ENCODE measurements at places on chromosomes 1 and 21.

DNA sequence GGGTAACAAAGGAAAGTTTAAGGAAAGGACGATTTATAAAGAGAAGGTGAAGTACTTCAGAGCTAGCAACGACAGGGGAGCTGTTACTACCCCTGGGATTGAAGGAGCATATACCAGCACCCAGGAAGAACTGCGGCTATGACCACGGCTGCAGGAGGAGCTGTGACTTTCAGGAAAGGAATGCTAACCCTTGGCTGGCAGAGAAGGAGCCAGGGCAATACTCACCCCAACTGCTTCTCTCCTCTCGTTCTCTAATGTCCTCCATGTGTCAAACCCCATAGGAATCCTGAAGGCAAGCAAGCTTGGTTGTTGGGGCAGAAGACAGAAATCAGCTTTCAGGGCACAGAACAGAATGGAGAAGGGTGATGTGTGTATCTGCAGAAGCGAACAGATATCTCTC is 120.5 kb downstream of the TMEM53 start:
- DNase-seq: no peak

DNA sequence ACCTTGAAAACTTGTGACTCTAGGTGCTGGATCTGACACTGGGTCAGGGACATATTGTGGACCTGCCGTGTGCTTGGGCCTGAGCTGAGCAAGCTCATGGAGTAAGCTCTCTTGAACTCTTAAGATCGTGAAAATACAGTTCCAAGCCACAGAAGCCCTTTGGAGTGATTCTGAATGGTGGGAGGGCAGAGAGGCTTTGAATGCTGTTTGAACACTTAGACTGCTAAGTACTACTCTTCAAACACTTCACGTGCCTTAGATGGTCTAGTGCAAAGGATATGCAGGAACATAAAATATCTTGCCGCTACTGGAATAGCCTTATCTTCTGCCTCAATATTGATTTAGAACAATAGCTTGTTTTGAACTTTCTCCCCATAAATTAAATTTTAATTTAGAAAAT is 21.6 kb downstream of the ROR1 start:
- DNase-seq: no peak

GRCh38 chr1:2971101-2971501 is 50.2 kb upstream of the ACTRT2 start:
- no peak for DNase-seq

- no peak for DNase-seq
Observed at GRCh38 chr1:27554759-27555699, 48.9 kb downstream of the AHDC1 start.

DNA sequence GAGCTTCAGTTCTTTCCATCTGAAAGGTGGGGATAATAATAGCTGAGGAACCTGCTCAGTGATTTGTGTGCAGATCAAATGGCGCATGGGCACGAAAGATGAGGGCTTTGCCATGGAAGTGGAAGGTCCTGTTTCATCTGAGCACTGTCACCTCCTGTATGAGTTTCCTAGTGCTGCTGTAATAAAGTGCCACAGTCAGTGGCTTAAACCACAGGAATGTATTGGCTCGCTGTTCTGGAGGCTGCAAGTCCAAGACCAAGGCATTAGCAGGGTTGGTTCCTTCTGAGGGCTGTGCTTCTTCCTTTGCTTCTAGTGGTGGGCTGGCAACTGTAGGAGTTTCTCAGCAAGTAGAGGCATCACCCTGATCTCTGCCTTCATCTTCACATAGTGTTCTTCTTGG is 51.1 kb upstream of the RBM15 start:
- no peak for DNase-seq

DNA sequence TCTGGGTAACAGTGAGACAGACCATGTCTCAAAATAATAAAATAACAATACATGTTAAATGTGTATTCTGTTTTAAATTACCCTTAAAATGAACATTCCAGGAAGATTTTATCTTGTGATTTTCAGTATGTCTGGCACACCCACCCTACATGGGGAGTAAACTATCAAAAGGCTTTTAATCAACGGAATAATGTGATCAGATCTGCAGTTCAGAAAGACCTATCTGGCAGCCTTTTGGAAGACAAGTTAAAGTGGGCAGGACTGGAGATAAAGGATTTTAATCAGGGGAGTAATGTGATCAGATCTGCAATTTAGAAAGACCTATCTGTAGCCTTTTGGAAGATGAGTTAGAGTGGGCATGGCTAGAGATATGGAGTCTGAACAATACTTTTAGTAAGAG is 10.1 kb downstream of the MED8 start:
- no peak for DNase-seq

GRCh38 chr1:185916861-185917260 is 182.7 kb downstream of the HMCN1 start:
- DNase-seq: no peak

- no peak for DNase-seq
Observed at GRCh38 chr1:84192681-84193080, 48.6 kb downstream of the PRKACB start.

- DNase-seq: no peak
Observed at GRCh38 chr1:160911441-160911840, 26.5 kb upstream of the ITLN1 start.

GRCh38 chr21:42474043-42474831 is 21.8 kb downstream of the RSPH1 start:
- peak; percentile 27 for DNase-seq

DNA sequence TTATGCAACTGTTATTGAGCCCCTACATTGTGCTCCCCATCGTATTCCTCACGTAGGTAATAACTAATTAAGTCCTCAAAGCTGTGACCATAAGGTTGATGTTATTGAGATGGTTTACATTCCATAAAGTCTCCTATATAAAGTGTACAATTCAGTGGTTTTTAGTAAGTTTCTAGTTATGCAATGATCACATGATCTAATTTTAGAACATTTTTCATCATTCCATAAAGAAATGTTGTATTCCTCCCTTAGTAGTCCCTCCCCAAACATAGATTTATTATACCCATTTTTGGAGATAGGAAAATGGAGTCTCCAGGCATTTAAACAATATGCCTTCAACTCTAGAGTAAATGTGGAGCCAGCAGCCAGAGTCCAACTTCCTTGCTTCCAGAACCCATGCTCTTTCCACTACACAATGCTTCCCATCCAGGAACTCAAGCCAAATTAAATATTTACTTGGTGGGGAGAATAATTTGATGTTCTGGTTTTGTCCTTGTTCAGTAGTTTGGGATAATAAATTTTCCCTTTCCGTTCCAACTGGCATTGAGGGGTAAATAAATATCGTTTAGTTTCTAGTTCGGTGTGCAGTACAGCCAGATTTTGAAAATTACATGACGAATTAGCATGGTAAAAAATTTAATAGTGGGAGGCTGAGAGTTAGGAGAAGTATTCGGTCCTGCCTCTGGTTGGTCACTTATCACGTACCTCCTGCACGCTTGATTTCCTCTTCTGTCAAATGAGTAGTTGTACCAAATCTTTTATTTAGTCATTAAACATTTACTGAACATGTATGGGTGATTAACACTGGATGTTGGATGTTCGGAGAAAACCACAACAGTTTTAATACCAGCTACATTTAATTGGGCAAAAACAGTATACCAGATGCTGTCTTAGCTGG is 66.3 kb downstream of the CACHD1 start:
- no peak for DNase-seq

DNA sequence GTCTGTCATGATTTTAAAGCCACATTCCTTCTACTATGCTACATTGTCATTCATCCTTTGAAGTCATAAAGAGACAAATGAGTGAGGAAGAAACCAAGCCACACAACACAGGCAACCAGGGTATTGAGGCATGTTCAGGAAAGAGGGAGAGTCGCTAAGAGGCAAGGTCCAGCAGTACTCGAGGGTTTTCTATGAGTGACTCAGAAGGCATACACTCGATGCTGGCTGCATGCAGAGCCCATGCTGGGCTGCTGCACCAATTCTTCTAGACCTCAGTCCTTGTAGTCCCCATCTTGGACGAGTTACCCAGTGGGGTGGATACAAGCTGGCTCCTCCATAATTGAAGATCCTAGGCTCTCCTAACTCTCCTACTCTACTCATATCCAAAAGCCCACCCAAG is 57.6 kb downstream of the OLFML2B start:
- no peak for DNase-seq

GRCh38 chr1:45854724-45855123 is 51.3 kb downstream of the MAST2 start:
- DNase-seq: no peak

DNA sequence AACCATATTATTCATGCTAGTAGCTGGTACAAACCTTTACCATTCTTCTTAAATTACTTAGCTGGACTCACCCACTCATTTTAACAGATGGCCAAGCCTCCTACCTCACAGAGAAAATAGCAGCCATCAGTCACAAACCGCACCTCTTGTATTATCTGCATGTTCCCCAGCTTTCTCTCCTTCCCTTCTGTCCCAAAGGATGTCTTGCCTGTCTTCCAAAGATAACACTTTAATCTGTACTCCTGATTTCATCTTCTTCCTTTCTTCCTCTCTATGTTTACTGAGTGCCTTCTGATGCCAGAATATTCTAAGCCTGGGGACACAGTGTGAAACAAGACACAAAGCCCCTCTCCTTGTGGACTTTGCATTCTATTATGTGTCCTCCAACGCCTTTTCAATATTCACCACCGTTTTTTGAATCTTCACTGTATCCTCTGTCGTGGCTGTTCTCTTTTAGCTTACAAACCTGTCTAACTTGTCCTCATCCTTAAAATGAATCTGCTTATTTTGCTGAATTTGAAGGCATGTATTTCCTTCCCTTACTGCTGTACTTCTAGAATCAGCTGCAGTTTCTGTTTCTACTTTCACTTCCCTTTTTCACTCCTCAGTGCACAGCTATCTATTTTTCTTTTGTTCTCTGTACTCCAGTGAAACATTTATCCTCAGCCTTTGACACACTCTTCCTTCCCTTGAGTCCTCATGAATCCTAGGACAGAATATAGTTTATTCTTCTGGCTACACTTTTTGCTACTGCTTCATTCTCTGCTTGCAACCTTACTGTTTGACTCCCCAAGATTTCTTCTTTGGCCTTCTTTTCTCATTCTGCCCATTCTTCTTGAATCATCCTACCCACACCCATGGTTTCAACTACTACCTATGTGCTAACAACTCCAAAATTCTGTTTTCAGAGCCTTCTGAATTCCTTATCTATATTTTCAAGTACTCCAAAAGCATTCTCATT is 216.9 kb upstream of the SAMSN1 start:
- no peak for DNase-seq

DNA sequence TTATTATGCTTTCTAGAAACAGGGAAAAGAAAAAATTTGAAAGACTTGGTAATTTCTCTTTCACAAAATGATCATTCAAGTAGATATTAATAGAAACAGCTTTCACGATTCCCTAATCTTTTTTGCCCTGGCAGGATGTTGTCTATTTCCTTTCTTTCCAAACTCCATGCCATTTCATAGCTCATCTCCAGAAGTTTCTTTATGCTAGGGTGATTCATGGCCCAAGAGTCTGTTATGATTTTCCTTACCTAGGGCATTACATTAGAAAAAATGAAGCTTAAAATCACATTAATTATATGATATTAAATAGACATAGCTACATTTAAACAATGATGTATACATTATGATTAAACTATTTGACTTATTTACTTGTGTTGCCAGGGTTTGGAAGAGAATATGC is 762.1 kb downstream of the LTN1 start:
- no peak for DNase-seq

GRCh38 chr1:240522122-240522822 is 89.7 kb downstream of the GREM2 start:
- DNase-seq: no peak

DNA sequence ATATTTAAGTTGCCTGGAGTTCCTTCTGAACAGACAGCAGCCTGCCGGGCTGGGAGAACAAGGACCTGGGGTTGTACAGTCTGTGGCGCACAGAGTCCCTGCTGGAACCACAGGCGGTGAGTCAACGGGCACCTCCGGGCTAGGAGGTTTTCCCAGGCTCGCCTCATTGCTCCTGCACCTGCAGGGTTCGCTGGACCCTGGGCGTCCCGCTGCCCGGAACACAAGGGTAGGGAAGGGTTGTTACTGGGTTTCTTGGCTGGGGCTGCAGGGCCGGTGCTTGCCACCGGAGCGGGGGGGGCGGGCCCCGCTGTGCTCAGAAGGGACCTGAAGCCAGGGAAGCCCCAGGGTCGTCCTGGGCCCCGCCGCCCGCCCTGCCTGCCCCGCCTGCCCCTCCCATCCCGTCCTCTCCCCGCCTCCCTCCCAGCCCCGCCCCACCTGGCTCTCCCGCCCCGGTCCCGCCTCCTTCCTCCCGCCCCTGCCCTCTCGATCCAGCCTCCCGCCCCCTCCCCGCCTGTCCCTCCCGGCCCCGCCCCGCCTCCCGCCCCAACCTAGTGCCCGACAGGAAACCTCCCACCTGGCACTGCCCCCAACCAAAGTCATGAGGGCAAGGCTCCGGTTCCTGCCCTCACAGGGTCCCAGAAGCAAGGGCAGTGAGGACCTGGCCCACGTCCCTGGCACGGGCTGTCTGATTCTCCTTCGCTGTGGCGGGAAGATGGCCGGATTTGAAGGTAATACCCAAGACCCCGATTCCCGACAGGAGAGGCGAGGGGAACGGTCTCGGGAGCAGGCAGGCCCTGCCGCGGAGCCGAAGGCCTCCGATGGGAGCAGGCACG is 6.8 kb downstream of the JMJD4 start:
- peak; percentile 80 for DNase-seq
